DMS153 (cell line): ENCODE measurements at places on chromosomes 3 and 15.

DNA sequence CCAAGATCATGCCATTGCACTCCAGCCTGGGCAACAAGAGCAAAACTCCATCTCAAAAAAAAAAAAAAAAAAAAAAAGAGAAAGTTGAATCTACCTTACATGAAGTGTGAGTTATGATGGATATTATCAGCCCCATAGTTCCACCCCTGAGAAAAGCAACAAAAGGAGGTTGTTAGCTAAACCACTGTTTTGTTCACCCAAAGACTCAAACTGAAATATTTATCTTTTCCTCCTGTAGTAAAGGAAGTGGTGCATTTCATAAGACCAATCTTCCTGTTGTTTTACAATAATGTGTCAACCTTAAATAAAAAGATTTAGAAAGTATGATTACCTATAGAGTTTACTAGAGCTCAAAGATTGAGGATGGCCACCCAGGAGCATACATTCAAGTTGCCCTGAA is 18.7 kb upstream of the TRMT10C start:
- no peak for DNase-seq

DNA sequence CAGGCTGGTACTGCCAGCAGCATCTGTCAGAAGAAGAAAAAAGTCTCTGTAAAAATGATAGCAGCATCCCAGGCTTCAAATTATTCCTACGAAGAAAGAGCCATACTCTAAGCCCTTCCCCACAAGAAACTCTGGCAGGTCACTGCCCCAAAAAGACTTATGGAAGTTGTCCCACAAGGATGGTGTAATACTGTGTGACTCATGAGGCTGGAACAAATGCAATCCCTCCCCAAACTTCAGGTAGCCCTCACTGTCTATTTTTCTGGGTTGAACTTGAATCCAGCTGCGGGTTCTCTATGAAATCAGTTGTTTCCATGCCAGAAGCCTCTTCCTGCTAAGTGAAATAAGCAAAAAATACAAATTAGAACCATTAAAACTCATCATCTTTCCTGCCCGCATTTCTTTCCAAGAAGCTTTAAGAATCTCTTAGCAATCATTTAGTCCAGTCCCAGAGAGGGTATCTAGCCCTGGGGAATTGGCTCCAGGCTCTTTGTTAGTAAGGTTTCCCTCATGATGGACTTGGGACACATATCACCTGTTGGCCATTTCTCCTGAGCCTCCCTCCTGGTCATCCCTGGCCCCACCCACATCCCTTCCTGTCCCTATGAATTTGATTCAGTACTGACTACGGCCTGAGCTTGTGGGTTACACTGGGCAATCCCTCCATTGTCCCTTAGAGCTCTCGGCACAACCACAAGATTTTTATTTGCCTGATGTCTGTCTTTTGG is 51.7 kb downstream of the FAM174B start:
- DNase-seq, result no peak

GRCh38 chr15:72319360-72319984 is 485 bp downstream of the CELF6 start:
- no peak for DNase-seq

- DNase-seq, result no peak
Observed at GRCh38 chr3:10417847-10418246, 87.5 kb downstream of the ATP2B2 start.
